Glomerular endothelial cell (primary cell): ENCODE measurements at places on chromosomes 5 and 9. TPM values are rescaled to one million over a fixed set of nuclear protein-coding genes. Genes with fewer than 3 reads are reported as not detected.

SH3PXD2B gene
- total RNA-seq = 41.1 and 44.9 TPM in 2 replicates

RGS7BP gene
- 23.9 and 24.1 TPM in 2 replicates for total RNA-seq

TICAM2 gene
- total RNA-seq = 1.8 and 2.0 TPM in 2 replicates

LCN1 gene
- not detected in 2 replicates for total RNA-seq

ANKRA2 gene
- 11.8 and 12.2 TPM in 2 replicates for total RNA-seq

PSMD5 gene
- 36.3 and 114 TPM in 2 replicates for total RNA-seq

AGPAT2 gene
- 43.2 and 50.2 TPM in 2 replicates for total RNA-seq

PCSK5 gene
- total RNA-seq = 21.3 and 25.5 TPM in 2 replicates

GRXCR2 gene
- total RNA-seq = not detected in 2 replicates

SH3RF2 gene
- 4.0 and 6.5 TPM in 2 replicates for total RNA-seq

TPPP gene
- total RNA-seq = 0.19 and 0.58 TPM in 2 replicates

- peak; percentile 96 for DNase-seq
Measured at GRCh38 chr5:55868846-55869245, 17.7 kb downstream of the IL31RA start.

- DNase-seq = no peak
Measured at GRCh38 chr9:92608909-92609445, 61.0 kb downstream of the IPPK start.

DNA sequence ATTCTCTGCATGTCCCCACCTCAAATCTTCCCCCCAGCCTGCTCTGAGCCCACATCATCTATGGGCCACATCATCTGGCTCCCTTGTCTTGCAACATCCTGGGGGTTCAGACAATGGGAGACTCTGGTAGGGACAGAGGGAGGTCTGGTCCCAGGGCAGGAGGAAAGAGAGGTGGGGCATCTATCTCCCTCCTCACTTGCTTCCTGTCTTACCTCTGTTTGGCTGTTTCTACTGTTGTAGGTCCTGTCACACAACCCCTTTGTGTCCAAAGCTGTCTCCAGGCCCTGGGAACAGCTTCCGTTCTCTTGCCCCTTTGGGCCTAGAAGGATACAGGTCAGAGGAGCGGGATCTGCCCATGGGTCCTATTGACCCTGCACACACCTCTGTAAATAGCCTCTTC is 227.2 kb downstream of the NSG2 start:
- DNase-seq = no peak

DNA sequence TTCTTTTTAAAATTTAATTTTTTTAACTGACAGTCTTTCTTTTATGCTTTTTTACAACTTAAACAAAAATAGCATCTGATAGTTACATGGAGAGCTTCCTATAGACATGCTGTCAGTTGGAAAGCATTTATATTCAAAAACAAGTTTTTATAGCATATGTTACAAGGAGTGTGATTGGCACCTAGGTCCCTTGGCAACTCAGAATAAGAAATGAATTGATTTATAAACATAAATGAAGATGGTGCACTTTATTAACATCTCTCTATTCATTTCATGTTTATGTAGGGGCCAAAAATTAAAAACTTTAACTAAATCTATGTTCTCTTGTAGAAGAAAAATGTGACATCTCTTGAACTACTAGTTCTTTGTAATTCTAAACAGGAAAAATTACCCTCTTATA is 153.2 kb downstream of the XRCC4 start:
- DNase-seq = no peak

GRCh38 chr5:67066815-67067214 is 129.8 kb downstream of the CD180 start:
- DNase-seq = no peak

GRCh38 chr5:64625678-64626077 is 64.6 kb upstream of the SHISAL2B start:
- DNase-seq = no peak

GRCh38 chr5:32061236-32061635 is 112.9 kb downstream of the GOLPH3 start:
- DNase-seq = no peak

DNA sequence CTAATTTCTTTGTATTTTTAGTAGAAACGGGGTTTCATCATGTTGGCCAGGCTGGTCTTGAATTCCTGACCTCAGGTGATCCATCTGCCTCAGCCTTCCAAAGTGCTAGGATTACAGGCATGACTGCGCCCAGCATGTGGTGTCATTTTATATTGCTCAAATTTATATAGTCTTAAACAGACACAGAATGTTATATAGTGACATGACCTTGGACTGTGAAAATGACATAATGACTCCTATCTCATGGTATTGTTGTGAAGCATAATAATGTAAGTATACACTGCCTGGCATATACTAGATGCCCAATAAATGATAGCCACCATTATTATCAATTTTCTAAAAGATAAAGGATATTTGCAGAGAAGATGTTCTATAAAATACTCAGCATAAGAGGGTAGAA is 177.2 kb upstream of the TBCA start:
- no peak for DNase-seq

DNA sequence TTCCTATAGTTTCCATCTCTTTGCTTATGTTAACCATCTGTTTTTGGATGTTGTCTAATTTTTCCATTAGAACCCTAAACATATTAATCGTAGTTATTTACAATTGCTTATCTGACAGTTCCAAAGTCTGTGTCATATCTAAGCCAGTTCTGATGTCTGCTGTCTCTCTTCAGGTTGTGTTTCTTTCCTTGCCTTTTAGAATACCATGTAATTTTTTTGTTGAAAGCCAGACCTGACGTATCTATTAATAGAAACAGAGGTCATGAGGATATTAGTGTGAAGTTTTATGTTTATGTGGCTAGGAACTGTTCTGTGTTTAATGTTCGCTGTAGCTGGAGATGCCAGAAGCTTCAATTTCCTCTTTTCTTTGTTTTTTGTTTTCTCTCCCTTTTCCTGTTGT is 52.2 kb downstream of the ZNF618 start:
- DNase-seq = no peak

GRCh38 chr5:87886164-87886563 is 382.5 kb downstream of the TMEM161B start:
- DNase-seq = no peak

DNA sequence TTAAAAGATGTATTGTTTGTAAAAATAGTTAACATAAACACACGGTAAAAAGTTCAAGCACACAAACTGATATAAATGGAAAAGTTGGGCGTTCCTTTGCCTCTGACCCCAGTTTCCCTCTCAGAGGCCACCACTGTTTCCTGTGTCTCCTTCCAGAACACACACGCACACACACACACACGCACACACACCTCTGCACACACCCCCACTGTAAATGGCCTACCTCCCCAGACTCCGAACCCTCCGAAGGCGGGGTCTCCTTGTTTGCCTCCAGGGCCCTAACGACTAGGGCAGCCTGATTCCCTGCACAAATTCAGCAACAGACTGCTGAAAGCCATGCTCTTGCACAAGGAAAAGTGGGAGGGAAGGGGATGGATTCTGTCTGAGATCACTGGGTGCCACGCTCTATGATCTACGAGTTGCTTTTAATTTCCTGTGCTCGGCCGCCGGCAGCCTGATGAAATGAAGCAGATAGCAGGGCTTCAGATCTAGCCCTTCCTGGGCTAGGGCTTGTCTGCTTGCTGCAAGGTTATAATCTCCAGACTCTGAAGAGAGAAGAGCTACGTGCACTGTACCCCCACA is 184.0 kb upstream of the IL12B start:
- no peak for DNase-seq

DNA sequence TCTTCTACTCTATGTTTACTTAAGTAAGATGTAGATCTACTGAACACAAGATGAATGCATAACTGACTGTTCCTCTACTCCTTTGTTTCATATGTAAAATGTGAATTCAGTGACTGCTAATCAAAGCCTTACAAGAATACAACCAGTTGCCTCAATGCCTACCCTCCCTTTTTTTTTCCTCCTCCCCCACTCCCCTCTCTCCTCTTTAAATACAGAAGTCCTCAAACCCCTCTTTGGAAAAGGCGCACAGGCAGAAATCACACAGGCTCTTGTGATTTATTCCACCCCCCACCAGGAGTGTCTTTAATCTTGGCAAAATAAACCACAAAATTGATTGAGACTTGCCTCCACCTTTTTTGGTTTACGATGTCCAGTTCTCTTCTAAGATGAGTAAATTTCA is 398.5 kb downstream of the DMAC1 start:
- DNase-seq = no peak

GRCh38 chr5:41181691-41182564 is 31.4 kb downstream of the C6 start:
- DNase-seq = no peak

- no peak for DNase-seq
Measured at GRCh38 chr9:112433499-112434392, 52.9 kb upstream of the KIAA1958 start.
